Activated CD4-positive, CD25-positive, alpha-beta regulatory T cell treated with anti-CD3 and anti-CD28 coated beads, Interleukin-2, amount 50 U/mL, for 24 hours (primary cell): ENCODE measurements at places on chromosomes 2 and 18.

DNA sequence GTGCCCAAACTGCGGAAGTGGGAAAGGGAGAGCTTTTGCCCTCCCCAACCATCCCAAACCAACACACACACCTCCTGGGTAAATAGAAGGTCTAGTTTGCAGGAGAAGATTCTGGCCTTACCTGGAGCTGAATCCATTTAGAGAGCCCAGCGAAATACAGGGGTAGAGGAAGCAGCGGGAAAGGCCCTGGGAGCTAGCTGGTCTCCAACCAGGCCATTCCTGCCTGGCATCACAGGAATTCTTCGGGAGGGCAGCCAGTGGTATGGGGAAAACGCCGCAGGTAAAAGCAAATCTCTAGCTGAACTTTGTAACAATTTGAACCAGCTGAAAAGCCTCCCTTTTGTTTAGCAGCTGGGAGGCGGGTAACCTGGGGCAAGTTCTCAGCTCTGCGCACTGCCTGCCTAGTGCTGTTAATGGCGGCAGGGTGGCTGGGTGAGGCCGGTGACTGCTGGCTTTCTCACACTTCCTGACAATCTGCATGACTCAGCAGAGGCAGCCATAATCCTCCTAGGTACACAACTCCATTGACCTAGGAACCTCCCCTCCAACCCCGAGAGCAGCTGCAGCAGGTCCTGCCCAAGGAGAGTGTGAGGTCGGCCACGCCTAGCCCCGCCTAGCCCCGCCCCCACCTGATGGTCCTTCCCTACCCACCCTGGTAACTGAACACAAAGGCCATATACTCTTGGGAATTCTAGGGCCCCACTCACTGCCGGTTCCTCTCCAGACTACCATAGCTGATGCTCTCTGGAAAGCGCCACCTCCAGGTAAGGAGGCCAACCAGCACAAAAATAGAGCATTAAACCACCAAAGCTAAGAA is 483.8 kb upstream of the REG3G start:
- ATAC-seq: no peak

GRCh38 chr2:69185807-69186206 is 172.8 kb downstream of the ANTXR1 start:
- ATAC-seq: no peak

DNA sequence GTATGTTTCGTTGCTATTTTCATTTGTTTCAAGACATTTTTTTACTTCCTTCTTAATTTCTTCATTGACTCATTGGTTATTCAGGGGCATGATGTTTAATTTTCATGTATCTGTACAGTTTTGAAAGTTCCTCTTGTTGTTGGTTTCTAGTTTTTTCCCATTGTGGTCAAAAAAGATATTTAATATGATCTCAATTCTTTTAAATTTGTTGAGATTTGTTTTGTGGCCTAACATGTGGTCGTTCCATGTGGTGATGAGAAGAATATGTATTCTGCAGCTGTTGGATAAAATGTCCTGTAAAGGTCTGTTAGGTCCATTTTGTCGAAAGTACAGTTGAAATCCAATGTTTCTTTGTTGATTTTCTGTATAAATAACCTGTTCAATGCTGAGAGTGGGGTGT is 110.3 kb upstream of the MAP4K4 start:
- no peak for ATAC-seq

- ATAC-seq: peak; percentile 79
Observed at GRCh38 chr2:159904127-159904958, 106.3 kb upstream of the CD302 start.

DNA sequence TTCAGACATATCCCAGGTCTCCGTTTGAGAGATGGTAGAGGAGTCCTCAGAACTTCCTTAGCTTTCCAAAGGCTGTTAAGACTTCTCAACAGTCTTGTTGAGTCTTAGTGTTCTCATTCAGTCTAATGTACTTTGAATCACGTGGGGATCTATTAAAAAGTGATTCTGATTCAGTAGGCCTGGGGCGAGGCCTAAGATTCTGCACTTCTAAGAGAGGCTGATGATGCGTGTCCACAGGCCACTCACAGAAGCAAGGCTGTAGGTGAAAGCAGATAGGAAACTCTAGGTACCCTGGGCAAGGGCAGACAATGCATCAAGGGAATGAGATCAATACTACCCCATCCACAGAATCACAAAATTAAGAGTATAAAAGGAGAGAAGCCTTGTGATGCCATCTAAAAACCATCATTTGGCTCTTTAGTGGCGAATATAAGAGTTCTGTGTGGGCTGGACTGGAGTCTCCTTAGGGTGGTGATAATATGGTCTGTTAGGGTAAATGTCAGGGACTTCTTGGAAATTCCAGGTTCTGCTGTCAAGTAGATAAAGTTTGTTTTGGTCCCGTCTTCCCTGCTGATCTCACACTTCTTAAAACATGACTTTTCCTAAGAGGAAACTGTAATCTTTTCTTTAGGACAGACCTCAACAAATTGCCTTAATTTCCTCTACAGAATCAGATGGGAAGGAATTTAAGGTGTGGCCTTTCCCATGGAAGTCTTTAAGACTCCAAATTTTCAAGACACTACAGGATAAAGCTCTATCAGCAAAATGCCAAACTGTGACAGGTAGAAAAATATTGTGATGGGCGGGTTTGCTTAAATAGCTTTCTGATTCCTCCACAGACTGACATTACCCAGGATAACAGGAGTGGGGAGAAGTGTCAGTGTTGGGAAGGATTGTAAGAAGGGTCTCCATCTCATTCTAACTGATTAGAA is 45.7 kb upstream of the NEMP2 start:
- ATAC-seq: no peak

DNA sequence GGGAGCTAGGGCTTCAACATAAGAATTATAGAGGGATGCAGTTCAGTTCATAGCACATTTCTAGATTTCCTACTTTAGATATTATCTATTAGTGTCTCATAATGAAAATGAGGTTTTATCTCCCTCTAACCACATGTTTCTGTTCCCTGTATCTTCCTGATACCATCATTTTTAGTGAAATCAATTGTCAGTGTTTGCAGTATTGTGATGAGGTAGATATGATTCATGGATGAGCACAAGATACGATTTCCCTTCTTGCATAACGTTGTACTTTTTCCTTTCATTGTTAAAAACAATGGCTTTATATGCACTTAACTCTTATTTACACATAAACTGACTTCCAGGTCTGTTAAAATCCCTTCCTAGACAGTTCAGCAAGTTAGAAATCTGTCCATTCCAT is 211.4 kb downstream of the ZBTB7C start:
- no peak for ATAC-seq

DNA sequence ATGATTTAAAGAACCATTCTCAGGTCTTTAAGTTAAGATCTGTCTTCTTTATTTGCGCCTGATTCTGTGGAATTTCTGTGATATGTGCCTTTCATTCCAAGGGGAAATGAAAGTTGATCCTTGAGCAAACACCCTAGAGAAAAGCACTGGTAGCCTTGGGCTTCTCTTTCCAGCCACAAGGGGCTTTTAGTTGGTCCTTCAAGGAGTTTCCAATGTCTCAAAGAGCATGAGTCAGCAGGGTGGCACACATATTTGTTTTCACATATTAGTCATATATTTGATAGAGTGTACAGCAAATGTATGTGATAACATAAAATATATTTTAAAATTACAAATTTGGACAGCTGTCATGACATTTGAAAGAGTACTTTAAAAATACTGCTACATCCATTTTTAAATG is 339.5 kb downstream of the TXNL1 start:
- no peak for ATAC-seq

- ATAC-seq: no peak
Observed at GRCh38 chr2:25389161-25389560, 47.4 kb upstream of the DNMT3A start.

DNA sequence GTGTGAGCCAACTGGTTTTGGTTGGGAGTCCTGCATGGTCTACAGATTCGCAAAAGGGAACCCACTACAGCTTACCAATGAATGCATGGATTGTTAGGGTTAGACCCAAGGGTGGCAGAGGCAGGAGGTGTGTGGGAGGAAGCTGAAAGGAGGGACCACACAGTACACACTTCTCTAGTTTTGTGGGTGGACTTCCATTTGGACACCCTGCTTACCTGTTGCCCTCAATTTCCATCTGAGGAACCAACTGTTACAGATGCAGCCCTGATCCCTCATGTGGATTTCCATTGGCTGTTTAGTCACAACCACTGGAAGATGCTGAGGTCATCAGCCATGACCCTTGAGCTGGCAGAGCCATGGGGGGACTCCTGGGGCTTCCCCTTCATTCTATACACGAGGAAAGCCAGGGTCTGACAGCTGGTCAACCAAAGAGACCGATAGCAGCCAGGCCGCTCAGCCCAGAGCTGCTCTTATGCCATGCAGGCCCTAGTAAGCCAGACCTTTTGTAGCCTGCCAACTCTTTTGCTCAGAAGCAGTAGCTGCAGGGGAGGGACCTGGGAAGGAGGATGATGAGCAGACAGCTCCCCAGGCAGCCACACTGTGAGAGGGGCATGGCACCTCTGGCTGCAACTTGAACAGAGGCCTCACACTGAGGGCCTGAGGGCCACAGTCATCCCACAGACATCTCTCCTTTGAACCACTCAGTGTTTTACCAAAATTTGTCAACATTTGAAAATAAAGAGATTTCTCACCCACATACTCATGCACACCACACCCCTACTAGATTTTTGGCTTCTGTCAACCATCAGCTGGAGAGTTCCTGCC is 162.1 kb downstream of the SETBP1 start:
- ATAC-seq: no peak

- ATAC-seq: no peak
Observed at GRCh38 chr18:21897811-21898210, 157.2 kb downstream of the MIB1 start.

DNA sequence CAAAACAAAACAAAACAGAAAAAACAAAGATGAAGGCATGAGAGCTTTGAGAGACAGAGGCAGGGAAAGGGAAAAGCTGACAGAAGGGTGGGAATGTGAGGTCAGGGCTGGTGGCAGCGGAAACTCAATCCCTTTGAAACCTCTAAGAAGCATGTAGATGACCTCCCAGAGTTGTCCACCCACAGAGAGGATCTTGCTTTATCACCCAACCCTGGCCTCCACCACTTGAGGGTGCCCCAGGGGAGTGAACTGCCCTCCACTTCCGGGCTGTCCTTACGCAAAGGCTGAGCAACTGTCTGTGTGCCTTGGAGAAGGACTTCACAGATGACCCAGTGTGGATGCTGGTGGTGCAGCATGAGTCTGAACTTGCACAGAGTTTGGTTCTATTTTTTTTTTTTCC is 26.7 kb downstream of the PDCL3 start:
- ATAC-seq: no peak

DNA sequence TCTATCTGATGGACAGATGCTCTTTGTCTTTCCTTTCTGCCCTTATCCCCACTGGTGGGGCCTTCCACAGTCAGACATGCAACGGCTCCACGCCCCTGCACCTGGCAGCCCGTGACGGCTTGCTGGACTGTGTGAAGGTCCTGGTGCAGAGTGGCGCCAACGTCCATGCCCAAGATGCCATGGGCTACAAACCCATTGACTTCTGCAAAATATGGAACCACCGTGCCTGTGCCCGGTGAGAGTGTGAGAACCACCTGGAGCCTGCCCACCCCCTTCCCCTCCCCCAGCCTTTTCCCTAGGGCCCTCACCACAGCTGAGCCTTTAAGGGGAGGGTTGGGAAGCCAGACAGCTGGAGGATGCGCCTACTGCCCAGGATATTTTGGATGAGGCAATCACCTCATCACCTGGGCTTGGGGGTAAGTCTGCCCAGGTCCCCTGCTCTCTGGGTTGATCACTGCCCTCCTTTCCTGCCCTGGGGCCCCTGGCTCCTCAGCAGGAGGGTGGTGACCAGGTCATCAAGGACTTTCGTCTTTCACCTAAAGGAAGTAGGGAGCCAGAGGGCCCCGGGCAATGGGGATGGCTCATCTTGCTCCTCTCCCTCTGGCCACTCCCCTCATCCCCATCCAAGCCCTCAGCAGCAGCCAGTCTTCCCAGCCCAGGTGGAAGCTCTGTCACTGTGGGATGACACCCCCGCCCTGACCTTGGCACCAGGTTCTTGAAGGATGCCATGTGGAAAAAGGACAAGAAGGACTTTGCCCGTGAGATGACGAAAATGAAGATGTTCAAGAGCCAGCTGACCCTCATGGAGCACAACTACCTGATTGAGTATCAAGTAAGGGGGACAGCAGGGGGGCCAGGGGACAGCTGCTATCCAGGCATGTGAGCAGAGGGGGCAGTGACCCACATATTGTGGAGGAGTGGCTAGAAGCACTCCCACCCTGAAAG is 3.7 kb downstream of the ANKRD53 start:
- ATAC-seq: no peak

DNA sequence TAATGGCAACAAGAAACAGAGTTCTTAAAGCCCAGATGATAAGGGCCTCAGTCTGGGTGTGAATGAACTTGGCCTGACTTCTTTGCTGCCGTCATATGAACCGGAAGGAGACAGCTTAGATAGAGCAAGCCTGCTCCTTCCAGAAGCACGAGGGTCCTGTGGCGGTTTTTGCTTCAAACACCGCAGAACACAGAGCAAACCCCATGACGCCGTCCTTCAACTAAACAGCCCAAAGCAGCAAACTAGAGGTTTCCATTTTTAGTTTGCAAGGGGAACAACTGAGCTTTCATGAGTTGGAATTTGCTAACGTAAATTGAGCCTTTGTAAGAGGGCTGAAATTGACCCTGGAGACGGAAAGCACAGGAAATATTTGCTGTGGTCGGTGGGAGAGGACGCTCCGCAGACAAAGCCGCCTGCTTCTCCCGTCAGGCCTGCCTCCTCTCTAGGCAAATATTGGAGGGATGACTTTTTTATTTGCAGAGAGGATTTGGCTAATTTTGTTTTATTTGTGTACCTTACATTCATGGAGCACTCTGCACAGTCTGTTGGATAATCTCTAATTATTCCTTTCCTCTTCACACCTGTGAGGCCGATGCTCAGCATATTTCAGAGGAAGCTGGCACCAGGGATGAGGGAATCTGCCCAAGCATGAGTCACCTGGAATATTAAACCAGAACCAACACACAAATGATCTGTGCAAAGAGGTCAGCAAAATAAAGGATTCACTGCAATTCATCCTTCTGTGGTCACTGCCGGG is 134.0 kb upstream of the NCK2 start:
- ATAC-seq: no peak

DNA sequence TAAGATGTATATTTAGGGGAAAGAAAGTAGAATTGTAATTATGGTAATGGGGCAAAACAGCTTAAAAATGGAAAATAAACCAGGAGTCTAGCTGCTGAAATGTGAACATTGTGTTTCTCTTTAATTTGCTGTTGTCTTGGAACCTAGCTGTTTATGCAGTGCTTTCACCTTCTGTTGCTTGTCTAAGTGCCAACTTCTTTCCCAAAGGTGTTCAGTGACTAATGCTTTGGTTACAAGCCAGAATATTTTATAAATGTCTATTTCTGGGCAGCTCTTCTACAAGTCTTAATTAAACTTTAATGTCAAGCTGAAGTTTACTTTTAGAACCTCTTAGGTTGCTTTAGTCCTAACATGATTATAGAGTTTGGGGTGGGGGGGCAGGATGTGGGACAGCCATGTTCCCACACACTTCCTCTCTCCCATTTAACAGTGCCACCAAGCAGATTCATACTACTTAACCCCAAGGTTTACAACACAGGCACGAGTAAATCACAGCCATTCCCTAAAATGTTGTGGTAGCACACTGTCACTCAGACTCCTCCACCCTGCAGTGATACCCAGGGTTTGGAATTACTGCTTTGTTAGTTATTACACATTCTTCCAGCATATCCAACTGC is 60.6 kb downstream of the ITGA4 start:
- no peak for ATAC-seq

- ATAC-seq: no peak
Observed at GRCh38 chr2:222713002-222713401, 41.5 kb downstream of the MOGAT1 start.
